PC-9 (cell line): ENCODE measurements at places on chromosomes 5 and 9. TPM values are rescaled to one million over a fixed set of nuclear protein-coding genes. Genes with fewer than 3 reads are reported as not detected.
A peak's percentile ranks its signal among the peaks of the same experiment; 100 is the strongest.

The GDF9 gene
- total RNA-seq = 0.73 and 1.4 TPM in 2 replicates

The WNT8A gene
- 0.35 TPM in 1 of 2 replicates, not detected in the other for total RNA-seq

The PLEKHG4B gene
- not detected in 2 replicates for total RNA-seq

DNA sequence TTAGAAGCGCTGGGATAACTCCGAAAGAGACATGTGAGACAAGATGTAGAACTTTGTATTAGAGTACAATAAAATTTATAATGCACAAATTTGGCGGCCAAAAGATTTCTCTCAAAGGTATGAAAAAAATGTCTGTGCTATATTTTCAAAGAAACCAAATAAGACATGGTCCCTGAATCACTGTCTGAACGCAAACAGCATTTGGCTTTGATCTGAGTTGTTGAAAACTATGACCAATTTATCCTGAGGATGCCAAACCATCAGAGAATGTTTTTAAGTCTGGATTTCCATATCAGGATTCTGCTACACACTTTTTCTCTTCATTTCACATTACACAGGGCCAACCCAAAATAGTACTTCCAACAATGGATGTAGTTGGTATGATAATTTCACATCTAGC lies 9.9 kb upstream of the GLIS3 start:
- H3K27ac ChIP-seq = no peak overlapping the region
- H3K4me3 ChIP-seq = no peak overlapping the region

DNA sequence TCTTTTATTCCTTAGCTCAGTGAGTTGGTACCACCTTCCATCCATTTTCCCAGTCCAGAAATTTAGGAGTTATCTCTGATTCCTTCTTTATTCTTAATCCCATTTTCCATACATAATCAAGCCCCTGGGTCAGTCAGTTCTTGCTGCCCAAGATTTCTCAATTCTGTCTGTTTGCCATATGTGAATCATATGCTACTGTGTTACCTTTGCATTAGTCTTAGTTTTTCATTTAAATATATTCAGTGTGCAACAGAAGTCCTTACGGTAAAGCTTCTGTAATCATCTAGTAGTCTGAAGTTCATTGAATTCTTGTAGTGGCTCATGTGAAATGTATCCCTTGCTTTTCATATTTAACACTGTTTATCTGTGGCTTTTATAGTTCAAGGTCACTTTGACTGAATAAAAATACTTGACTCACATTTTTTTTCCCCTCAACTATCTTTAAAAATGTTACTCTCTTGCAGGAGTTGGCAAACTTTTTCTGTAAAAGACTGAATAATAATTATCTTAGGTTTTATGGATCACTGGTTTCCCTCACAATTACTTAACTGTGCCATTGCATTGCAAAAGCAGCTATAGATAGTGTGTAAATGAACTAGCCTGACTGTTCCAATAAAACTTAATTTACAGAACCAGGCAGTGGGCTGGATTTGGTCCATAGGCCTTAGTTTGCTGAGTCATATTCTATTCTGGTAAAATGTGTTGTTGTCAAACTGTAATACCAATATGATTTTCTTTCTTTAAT lies 6.9 kb downstream of the KIAA1958 start:
- H3K4me1 ChIP-seq = peaks cover 6% of the 10 kb centered on the region; the same call in 1 of the 2 replicates
- no peak overlapping the region for H3K4me3 ChIP-seq
- no peak for DNase-seq
- no peaks in the 10 kb centered on the region for H3K27me3 ChIP-seq

DNA sequence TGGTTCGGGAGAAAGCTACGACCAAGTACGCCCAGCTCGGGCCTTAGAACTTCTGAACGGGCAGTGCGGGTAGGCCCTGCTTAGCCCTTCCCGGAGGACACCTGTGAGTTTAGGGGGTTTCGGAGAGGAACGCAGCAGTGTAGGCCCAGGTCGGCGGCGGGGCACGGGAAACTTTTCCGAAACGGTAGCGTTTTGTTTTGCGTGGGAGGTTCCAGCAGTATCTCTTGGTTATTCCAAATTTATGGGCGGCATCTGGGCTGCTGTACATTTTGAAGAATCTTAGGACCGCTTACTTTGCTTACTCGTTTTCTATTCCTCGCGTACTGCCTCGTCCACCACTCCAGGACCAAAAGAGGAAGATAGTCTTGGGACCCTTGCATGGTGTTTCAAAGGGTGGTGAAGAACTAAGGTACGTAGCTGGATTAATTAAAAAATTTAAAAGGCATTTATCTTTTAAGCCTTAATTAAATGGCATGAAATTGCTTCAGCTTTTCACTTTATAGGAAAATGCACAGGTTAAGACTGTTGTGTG lies 492 bp downstream of the TENT2 start:
- peak overlapping the region; percentile 83 for H3K27ac ChIP-seq
- no peak for DNase-seq
- peaks cover 14% of the 10 kb centered on the region for H3K4me1 ChIP-seq
- no peaks in the 10 kb centered on the region for H3K27me3 ChIP-seq
- H3K36me3 ChIP-seq = peaks cover 23% of the 10 kb centered on the region
